NCI-H1105 (cell line): ENCODE measurements at places on chromosomes 13 and 19.
A peak's percentile ranks its signal among the peaks of the same experiment; 100 is the strongest.

GRCh38 chr13:49711218-49711863, 20.1 kb upstream of the EBPL start:
- DNase-seq, result no peak

DNA sequence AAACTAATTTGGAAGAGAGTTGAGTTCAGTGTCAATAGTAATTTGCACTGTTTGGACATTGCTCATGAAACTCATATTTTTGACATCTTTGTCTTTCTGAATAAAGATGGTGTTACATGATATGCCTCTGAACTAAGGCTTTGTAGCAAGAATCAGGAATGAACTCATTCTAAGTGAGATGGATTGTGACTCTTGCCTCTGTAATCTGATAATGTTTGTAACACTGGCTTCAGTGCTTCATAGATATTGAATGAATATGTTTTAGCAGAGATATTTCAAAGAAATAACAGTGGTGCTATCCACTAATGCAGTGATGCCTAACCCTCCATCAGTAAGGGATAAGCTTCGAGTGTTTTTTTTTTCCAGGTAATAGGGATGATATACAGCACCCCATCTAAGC, 32.9 kb downstream of the TEX26 start:
- no peak for DNase-seq

GRCh38 chr19:19758164-19758563, 25.3 kb upstream of the ZNF14 start:
- no peak for DNase-seq

DNA sequence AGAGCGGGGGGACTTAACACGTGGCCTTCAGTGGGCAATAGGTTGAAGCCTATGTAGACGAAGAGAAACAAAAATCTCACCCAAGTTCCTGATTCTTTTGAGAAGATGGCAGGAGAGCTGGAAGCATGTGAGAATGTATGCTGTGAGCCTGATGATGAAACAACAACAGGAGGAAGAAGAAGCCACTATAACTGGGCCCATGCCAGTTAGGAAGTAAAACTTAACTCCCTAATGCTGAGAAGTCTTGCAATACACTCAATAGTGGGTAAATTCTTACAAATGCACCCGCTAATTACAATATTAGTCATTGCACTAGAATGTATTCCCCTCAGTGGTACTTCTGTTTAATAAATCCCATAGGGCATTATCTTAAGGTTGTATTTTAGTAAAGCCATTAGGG, 9.1 kb downstream of the PCDH17 start:
- DNase-seq, result no peak

GRCh38 chr13:87057807-87058520, 613.2 kb upstream of the SLITRK5 start:
- DNase-seq, result no peak

- DNase-seq, result peak; percentile 67
Measured at GRCh38 chr19:49801966-49802661, 11.0 kb downstream of the FUZ start.

DNA sequence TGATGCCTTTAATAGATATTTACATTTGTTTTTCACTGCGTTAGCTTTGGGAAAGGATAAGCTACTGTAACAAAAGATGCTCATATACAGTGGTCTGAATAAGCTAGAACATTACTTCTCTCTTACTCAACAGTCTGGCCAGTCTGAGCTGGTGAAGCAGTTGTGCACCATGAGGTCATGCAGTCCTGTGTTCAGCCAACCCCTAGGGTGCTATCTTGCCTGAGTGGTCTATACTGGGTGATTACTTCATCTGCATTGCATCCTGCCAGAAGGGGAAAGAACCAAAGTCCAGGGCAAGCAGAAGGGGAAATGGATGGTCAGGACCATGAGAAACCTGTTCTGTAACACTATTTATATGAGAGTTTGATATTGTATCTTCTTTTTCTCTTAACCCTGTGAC, 31.5 kb downstream of the ERCC5 start:
- DNase-seq, result no peak

- DNase-seq, result no peak
Measured at GRCh38 chr19:33794683-33795369, 1.8 kb upstream of the KCTD15 start.
